NCI-H2227 treated with DMSO at 0.1 percent for 48 hours (cell line): ENCODE measurements at places on chromosomes 4 and X.

DNA sequence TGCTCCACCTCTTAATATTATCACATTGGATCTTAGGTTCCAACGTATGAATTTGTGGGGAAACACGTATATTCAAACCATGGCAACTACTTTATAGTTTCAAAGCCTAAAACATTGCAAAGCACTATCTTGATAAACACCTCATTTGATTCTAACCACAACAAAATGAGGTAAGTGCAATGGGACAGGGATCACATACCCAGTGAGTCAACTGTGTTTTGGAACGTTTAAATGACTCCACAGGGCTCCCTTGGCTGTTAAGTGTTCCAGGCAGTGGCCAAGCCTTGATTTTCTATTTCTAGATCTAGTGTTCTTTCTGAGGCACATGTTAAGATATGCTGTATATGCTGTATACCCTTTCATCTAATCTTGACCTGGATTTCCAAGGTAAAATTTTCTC, 54.5 kb upstream of the C1QTNF7 start:
- DNase-seq: no peak

- DNase-seq: no peak
Observed at GRCh38 chrX:133177202-133177601, 41.0 kb downstream of the TFDP3 start.

DNA sequence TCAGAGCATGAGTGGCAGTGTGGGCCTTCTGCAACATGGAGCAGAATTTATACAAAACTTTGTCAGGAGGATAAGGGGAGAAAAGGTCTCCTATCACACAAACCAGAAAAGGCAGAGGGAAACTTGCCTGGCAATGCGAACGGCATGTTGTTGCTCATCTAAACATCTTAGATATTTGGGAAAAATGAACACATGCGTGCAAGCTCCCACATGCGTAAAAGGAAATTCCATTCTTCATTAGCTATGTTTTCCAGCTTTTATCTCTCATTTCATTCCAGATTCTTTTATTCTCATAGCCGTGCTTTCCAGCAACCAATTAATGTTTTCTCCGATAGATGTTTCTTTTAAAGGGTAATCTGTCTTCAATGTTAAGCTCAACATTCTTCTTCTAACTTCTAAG, 31.3 kb upstream of the GBA3 start:
- no peak for DNase-seq

DNA sequence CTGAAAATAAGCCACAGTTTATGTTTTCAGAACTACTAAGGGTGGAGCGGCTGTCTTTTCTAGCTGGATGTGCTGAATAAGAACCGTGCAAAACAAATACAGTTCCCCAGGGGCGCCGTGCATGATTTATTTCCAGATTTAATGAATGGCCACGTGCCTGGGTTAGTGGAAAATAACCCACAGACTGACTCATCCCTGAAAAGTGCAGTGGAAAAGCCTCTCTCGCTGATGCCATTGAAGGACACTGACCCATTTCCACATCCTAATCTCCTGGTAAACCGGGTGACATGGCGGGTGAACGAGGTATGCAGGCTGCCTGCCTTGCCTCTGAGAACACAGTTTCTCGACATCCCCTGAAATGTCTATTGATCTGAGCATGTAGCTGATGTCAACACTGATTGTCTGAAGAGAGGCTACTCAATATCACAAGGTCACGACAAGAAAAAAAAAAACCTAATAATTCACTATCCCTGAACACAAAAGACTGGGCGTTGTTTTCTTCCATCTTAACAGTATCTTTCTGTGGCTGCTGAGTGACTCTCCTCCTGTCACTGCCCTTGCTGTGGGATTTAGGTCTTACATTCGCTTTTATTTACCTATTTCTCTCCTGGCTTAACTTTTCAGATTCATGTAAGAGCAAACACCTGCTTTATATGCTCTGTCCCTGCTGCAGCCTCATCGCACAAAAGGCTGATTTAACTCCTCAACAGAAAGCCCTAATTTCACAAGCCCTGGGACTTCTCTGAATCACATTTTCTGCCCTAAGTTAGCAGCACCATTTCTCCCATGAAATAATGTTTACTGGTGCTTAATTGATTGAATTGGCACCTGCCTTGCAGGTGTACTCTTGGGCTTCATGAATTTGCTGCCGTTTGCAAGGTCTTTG, 76.9 kb upstream of the SCOC start:
- DNase-seq: peak; percentile 75

DNA sequence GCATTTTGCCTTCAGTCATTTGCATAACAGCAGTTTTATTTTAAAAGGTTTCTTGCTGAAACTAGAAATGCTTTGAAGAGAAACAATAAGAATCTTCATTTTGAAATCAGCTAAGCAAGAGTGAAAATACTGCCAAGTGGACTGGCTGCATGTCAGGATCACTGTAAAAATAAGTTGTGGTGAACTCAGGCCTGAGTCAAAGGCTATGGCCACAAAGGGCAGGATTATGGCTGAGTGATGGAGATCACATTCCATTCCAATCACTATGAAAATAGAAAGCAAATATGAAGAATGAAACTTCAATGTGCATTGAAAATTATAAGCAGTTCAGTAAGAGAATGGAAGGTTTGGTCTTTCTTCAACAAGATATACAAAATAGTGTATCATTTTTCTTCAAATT, 224.5 kb downstream of the PCDH18 start:
- DNase-seq: no peak

DNA sequence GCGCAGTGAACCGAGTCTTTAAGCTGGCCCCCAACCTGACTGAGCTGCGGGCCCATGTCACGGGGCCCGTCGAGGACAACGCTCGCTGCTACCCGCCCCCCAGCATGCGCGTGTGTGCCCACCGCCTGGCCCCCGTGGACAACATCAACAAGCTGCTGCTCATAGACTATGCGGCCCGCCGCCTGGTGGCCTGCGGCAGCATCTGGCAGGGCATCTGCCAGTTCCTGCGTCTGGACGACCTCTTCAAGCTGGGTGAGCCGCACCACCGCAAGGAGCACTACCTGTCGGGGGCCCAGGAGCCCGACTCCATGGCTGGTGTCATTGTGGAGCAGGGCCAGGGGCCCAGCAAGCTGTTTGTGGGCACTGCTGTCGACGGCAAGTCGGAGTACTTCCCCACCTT, 2.2 kb downstream of the PLXNA3 start:
- no peak for DNase-seq

DNA sequence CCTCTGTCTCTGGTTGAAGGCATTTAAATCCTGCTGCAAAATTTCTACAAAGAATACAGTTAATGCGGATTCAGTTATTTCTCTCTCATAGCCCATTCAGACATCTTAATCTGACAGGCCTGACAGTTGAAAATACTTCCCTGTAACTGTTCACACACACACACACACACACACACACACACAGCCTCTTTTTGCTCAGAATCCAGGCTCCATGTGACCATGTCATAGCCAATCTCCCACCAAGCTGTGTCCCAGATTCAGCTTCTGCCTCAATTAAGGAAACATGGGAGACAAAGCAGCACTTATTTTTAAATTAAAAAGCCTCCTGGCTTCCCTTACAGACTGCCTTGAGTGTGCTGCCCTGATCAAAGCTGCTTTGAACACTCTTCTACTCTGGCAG, 49.3 kb upstream of the EFHC2 start:
- peak; percentile 3 for DNase-seq

DNA sequence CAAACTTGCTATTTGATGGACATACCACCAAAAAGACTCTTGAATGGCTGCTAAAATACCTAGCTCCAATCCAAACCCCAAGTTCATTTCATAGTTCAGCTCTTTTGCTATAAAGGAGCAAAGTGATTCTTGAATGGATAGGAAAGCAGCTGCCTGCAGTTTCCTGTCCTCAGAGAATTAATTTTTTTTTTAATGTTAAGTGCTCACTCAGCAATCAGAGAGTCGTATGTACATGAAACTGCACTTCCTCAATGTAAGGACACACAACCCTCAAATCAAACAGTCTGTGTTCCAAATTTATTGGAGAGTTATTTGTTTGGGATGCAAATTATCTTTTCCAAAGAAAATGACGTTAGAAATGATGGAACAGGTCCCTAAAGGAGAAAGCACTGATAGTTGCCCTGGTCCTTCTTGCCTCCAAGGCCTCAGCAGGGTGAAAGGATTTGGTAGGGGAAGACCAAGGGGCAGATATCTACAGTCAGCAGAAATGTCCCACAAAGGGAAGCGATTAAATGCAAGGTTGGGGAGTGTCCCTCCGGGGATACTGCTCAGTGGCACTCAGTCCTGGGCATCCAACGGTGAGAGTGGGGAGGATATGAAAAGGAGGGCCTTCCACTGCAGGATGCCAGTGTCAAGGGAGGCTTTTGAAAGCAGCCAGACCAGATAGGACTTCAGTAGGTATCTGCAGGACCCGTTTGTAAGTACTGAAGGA, 67.2 kb upstream of the RASGEF1B start:
- DNase-seq: no peak

- no peak for DNase-seq
Observed at GRCh38 chrX:44189116-44189515, 154.4 kb downstream of the EFHC2 start.

GRCh38 chrX:19660604-19661255, 145.4 kb upstream of the MAP3K15 start:
- no peak for DNase-seq

- no peak for DNase-seq
Observed at GRCh38 chrX:97266406-97267121, 382.9 kb downstream of the RPA4 start.

- DNase-seq: no peak
Observed at GRCh38 chr4:56426273-56426672, 9.1 kb downstream of the PPAT start.

GRCh38 chr4:100493756-100494155, 24.1 kb downstream of the EMCN start:
- no peak for DNase-seq

DNA sequence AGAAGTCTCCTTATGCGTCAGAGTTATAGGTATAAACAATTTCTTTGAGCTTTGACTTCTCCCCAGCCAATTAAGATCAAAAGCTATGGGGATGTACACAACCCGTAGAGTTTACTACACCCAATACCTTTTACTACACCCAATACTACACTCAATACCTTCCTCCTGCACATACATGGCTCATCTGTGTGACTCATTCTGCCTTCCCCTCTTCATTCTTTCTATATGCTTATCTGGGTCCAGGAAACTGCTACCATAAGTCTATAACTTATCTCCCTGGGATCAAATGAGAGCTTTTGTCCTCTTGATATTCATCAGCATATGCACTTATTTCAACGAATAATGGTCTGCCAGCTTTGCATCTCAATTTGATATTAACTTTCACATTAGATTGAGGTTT, 28.2 kb downstream of the ANKRD50 start:
- no peak for DNase-seq

DNA sequence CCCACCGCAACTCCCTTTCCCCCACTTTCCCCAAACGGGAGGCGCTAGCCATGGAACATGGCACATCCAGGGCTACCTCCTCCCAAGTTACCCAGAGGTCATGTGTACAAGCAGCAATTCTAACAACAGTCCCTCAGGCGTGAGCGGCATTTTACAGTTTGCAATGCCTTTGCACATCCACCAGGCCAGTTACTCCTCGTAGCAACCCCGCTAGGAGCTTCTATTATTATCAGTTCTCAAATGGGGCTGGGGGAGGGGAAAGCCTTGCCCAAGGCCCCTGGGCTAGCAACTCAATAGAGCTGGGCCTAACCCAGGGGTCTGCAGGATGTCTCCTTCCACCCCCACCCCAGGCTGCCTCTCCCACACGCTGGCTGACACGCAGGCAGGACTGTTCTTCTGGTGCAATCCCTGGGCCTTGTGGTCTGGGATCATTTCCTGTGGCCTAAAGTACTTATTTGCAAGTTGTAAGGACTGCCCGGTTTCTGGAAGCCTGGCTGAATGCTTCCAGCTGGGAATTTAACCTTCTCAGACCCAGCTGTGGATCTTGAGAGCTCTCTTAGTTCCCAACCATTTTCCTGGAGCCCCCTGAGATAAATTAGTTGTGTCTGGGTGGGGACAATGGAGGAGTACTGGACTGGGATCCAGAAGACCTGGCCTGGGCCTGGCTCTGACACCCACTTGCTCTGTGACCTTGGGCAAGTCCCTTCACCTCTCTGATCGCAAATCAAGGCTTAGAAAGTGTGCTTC, 27.7 kb downstream of the PJA1 start:
- peak; percentile 61 for DNase-seq

GRCh38 chr4:140233791-140234696, 80.1 kb upstream of the MAML3 start:
- DNase-seq: no peak

- peak; percentile 47 for DNase-seq
Observed at GRCh38 chr4:37767546-37767945, 58.9 kb upstream of the PGM2 start.

DNA sequence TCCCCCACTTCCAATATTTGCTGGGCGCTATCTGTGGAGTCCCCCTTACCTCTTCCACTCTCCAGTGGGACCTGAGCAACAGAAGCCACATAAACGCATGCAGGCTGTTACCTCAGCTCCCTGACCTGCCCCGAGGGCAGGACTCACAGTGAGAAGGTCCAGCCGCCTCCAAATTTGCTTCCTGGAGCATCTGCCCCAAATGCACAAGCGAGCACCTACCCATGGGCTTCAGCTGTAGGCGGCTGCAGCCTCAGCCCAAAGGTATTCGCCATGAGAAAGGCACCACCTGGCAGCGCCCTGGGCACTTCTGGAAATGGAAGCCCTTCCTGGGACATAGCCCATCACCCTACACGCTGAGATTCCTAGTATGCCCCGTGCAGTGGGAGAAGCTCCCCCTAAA, 23.4 kb downstream of the SPACA5 start:
- no peak for DNase-seq

DNA sequence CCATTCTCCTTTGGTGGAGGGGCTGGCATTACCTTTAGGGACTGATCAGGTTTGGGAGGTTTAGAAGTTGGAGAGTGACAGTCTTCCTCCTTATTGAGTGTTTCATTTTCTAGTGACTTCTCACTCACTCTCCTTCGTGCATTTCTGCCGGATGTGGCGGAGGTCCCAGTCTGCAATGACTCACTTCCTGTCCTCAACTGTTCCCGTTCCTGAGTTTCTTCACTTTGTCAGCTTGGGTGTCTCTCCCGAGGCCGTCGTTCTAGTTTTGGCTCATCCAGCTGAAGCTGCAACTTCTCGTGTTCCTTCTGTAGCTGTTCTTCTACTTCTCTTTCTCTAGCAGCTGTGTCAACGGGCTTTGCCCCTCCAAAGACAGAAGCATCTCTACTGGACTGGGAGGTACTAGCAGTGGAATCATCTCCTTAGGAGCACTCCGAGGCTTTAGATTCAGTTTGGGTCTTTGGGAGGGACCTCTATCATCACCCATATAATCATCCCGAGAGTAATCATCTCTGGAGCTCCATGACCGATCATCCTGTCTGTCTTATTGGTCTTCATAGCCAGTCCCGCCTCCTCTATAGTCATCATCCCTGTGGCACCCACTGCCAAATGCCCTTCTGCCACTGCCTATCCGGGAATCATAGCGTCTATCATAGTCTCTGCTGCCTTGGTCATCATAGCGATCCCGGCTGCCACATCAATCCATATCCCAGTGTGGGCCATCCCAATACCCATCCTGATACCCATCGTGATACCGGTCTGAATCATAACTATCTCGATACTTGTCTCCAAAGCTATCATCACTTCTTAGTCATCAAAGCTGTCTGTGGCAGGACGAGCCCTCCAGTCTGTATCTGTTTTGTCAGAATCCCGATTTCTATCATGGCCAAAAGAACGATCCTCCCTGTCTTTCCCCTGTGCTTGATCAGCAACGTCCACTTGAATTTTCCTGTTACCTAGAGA, 35.3 kb upstream of the VSIG4 start:
- DNase-seq: no peak
